SHP77 (cell line): ENCODE measurements at places on chromosomes 5 and 9.

DNA sequence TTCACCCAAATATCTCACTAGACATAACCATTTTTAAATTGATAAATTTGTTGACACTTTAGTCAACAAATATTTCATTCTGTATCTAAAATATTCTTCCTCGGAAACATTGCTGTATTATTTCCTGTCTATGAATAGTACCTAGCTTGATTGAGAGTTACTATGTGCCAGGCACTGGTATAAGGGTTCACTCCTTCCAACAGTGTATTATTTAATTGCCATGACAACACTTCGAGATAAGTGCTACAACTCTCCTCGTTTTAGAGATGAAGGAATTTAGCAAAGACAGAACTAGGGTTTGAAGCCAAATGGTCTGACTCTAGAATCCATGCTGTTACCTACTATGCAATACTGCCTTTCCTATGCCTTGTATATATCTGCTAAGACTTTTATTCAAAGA, 287.2 kb downstream of the YTHDC2 start:
- DNase-seq: no peak

- DNase-seq: no peak
These were observed 5.0 kb downstream of the TNIP1 start for GRCh38 chr5:151075698-151076331.

GRCh38 chr5:41524174-41524573, 13.8 kb upstream of the PLCXD3 start:
- DNase-seq: no peak

DNA sequence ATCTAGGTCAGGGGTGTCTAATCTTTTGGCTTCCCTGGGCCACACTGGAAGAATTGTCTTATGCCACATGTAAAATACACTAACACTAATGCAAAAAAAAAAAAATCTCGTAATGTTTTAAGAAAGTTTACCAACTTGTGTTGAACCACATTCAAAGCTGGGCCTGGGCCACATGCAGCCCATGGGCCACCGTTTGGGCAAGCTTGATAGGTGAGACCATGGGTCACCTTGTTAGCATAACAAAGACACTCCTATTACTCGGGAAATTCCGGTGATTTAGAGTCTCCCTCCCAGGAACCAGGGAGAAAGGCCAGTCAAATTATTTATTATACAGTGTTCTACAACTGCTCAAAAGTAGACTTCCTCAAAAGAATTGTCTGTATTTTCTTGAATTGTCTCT, 12.7 kb downstream of the RECK start:
- DNase-seq: no peak

GRCh38 chr5:176748967-176749935, 61.1 kb upstream of the UNC5A start:
- no peak for DNase-seq

DNA sequence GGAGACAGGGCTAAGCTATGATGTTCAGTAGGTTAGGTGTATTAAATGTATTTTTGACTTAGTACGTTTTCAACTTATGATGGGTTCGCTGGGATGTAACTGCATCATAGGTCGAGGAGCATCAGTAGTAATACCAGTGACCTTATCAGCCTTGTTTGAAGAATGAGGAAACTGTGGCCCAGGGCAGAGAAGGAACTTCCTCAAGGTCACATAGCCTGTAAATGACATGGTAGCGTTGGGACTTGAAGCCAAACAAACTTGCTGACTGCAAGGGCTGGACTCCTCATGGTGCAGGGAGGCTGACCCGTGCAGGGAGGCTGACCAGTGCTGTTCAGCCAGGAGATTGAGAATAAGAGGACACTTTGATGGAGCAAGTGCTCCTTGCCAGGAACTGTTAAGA, 21.3 kb upstream of the PTPN3 start:
- DNase-seq: no peak
